ENCODE measurements at places on chromosomes 7 and 10.

DNA sequence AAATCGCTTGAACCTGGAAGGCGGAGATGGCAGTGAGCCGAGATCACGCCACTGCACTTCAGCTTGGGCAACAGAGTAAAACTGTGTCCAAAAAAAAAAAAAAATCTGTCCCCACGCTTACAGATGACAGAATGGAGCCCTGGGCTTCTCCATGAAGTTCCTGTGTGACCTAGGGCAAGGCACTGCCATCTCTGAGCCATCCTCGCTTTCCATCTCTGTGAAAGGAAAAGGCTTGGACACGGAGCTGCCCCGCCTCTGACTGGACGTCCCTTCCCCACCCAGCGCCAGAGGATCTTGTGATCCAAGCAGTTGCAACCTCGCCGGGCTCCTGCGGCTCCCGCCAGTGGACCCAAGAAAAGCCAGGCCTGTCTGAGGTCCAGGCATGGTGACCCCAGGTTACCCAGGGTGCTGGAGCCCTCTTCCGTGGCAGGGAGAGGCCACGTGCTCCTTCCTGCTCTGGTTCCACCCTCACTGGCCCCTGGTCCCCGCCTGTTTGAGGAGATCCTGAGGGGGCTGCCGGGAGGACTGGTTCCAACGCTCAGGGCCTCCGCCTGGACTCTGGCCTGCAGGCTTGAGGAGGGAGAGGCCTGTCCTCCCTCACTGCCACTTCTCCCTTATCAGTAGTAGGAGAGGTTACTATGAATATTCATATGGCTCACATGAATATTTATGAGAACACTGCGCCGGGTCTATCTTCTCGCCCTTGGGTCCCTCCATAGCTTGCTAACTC is 25.6 kb upstream of the ELFN1 start:
- H3K4me3 ChIP-seq: no peak overlapping the region
- no peak for DNase-seq
- H3K27ac ChIP-seq: no peak overlapping the region
- no peaks in the 10 kb centered on the region for H3K36me3 ChIP-seq
- H3K4me1 ChIP-seq: no peaks in the 10 kb centered on the region

DNA sequence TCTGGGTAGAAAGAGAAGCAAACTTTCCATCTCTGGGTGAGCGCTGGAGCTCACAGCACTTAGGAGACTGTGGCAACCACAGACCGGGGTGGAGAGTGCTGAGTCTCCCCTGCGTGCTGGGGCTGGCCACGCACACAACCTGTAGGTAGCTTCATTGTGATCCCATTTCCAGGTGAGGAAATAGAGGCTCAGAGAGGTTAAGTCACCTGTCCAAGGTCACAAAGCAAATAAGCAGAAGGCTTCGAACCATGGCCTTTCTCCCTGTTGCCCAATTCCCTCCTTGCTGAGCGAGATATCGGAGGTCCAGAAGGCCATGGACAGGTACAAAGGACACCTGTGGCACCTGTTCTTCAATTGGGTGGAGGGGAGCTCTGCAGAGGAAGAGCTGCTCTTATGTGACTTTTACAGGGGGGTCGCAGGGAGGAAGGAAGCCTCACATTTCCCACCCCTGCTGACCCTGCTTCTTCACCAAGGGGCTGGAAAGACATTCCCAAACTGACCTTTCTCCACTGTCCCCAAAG is 39.4 kb downstream of the ZCCHC24 start:
- no peak for DNase-seq
- no peaks in the 10 kb centered on the region for H3K4me1 ChIP-seq
- H3K4me3 ChIP-seq: no peak overlapping the region
- H3K27me3 ChIP-seq: no peaks in the 10 kb centered on the region
- no peaks in the 10 kb centered on the region for H3K36me3 ChIP-seq

GRCh38 chr10:16341637-16342036 is 95.2 kb upstream of the PTER start:
- H3K27ac ChIP-seq: no peak overlapping the region
- no peaks in the 10 kb centered on the region for H3K36me3 ChIP-seq
- no peak overlapping the region for H3K4me3 ChIP-seq
- no peaks in the 10 kb centered on the region for H3K4me1 ChIP-seq
- H3K27me3 ChIP-seq: no peaks in the 10 kb centered on the region

GRCh38 chr7:39567294-39567693 is 1.1 kb downstream of the YAE1 start:
- peak overlapping the region; percentile 100 for H3K4me3 ChIP-seq
- H3K27me3 ChIP-seq: peaks cover 6% of the 10 kb centered on the region
- H3K4me1 ChIP-seq: peaks cover 14% of the 10 kb centered on the region
- no peak for DNase-seq

GRCh38 chr7:54581511-54581910 is 39.3 kb downstream of the VSTM2A start:
- no peak overlapping the region for H3K4me3 ChIP-seq
- H3K27me3 ChIP-seq: no peaks in the 10 kb centered on the region

DNA sequence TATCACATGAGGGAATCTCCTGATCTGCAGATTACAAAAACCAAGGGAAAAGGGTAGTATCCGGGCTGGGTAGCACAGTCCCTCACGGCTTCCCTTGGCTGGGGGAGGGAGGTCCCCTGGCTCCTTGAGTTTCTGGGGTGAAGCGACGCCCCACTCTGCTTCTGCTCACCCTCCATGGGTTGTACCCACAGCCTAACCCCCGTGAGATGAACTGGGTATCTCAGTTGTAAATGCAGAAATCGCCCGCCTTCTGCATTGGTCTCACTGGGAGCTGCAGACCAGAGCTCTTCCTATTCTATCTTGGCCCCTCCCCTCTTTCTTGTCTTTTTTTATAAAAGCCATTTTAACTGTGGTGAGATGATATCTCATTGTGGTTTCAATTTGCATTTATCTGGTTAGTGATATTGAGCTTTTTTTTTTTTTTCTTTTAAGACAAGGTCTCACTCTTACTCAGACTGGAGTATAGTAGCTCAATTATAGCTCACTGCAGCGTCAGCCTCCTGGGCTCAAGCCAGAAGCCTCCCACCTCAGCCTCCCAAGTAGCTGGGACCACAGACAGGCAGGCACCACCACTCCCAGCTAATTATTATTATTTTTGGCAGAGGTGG is 87.8 kb downstream of the ABCC2 start:
- H3K4me3 ChIP-seq: peak overlapping the region; percentile 78
- DNase-seq: peak; percentile 51
- peaks cover 7% of the 10 kb centered on the region for H3K36me3 ChIP-seq
- H3K4me1 ChIP-seq: peaks cover 19% of the 10 kb centered on the region

DNA sequence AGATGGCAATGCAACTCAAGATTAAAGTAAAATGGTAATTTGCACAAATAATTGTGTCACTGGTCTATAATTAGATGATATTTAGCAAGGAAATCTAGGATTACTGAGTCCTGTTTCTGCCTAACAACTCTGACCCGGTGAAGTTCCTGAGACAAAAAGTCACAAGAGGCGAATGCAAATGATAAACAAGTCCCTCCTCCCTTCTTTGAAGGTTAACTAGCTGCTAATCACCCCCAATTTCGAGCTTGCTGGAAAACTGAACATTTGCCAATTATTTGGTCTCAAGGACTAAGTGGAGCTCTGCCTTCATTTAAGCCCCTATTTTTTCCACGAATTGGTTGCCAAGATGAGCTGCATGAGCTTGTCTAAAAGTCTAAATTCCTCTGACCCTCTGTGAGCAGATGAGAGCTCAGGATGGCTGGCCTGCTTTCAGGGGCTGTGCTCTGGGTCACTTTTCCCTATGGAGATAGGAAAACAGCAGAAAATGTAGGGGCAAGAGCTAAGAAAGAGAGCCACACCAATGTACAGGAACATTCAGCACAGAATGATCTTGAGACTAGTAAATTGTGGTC is 127.3 kb downstream of the MBL2 start:
- peaks cover 2% of the 10 kb centered on the region for H3K4me1 ChIP-seq
- H3K27ac ChIP-seq: no peak overlapping the region
- DNase-seq: no peak
- no peak overlapping the region for H3K4me3 ChIP-seq

- no peak for DNase-seq
- peak overlapping the region; percentile 93 for H3K27ac ChIP-seq
- peaks cover 44% of the 10 kb centered on the region for H3K4me1 ChIP-seq
- peaks cover 66% of the 10 kb centered on the region for H3K36me3 ChIP-seq
Observed at GRCh38 chr10:62083412-62084267, 182.1 kb downstream of the ARID5B start.

GRCh38 chr10:22491931-22492615 is 146.8 kb downstream of the SPAG6 start:
- peaks cover 20% of the 10 kb centered on the region for H3K4me1 ChIP-seq
- no peak overlapping the region for H3K27ac ChIP-seq
- H3K27me3 ChIP-seq: peaks cover 19% of the 10 kb centered on the region
- no peaks in the 10 kb centered on the region for H3K36me3 ChIP-seq

DNA sequence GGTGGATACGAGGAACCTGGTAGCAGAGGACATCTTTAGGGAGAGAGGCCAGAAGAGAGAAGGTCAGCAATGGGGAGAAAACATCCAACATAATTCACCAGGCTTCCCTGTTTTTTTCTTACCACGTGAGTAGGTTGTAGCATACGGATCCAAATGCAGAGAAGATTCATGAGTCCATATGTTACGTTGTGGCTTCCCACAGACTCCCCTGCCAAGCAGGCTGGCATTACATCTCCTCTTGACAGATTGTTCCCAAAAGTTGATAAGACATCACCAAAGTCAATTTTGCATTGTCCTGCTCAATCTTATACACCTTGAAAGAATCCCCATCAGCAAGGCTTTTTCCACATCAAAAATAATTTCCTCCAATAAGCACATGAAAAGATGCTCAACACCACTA is 39.7 kb downstream of the DRGX start:
- H3K4me1 ChIP-seq: peaks cover 3% of the 10 kb centered on the region
- no peak overlapping the region for H3K27ac ChIP-seq
- H3K36me3 ChIP-seq: no peaks in the 10 kb centered on the region
- no peaks in the 10 kb centered on the region for H3K27me3 ChIP-seq
- no peak overlapping the region for H3K4me3 ChIP-seq

DNA sequence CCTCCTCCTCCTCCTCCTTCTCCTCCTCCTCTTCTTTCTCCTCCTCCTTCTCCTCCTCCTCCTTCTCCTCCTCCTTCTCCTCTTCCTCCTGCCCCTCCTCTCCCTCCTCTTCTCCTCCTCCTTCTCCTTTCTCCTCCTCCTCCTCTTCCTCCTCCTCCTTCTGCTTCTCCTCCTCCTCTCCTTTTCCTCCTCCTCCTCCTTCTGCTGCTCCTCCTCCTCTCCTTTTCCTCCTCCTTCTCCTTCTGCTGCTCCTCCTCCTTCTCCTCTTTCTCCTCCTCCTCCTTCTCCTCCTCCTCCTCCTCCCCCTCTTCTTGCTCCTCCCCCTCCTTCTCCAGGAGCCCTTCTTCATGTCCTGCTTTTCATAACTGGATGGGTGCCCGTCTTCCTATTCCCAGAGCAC is 12.2 kb downstream of the PLXNA4 start:
- peaks cover under 1% of the 10 kb centered on the region for H3K4me1 ChIP-seq
- H3K36me3 ChIP-seq: no peaks in the 10 kb centered on the region
- peaks cover 79% of the 10 kb centered on the region for H3K27me3 ChIP-seq
- no peak for DNase-seq
- H3K27ac ChIP-seq: no peak overlapping the region

GRCh38 chr7:48154792-48155413 is 16.4 kb upstream of the ABCA13 start:
- H3K4me3 ChIP-seq: no peak overlapping the region
- DNase-seq: no peak
- H3K27me3 ChIP-seq: peaks cover 34% of the 10 kb centered on the region

- H3K27ac ChIP-seq: no peak overlapping the region
- no peak for DNase-seq
- H3K4me1 ChIP-seq: no peaks in the 10 kb centered on the region
Observed at GRCh38 chr7:72298091-72298490, 114.0 kb downstream of the CALN1 start.

- no peaks in the 10 kb centered on the region for H3K27me3 ChIP-seq
- no peak for DNase-seq
- H3K27ac ChIP-seq: no peak overlapping the region
Observed at GRCh38 chr10:115844591-115844990, 428.4 kb downstream of the GFRA1 start.
